ENCODE measurements at places on chromosomes 5 and 9.

- DNase-seq = no peak
These were observed 30.1 kb downstream of the CHD1 start for GRCh38 chr5:98898743-98899142.

DNA sequence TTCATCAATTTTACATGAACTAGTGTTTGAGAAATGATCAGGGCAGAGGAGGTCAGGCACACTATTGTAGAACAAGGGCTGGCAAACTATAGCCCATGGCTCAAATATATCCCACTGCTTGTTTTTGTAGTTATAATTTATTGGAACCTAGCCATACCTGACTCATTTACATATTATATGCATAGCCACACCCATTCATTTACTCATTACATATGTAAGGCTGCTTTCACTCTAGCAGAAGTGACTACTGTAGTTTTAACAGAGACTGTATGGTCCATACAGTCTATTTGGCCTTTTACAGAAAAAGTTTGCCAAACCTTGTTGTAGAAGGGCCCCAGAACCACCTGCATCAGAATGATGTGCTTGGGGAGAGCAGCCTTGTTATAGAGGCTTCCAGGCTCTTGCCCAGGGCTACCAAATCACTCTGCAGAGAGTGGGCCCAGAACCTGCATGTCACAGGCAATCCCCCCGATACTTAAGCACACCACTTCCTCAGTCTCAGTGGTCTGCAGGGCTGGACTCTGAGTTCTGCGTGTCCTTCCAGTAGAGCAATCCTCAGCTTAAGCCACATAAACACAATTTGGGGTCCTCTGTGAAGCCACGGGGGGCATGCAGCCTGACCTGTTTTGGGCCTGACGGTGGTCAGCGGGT is 6.7 kb downstream of the ANKS6 start:
- no peak for DNase-seq

DNA sequence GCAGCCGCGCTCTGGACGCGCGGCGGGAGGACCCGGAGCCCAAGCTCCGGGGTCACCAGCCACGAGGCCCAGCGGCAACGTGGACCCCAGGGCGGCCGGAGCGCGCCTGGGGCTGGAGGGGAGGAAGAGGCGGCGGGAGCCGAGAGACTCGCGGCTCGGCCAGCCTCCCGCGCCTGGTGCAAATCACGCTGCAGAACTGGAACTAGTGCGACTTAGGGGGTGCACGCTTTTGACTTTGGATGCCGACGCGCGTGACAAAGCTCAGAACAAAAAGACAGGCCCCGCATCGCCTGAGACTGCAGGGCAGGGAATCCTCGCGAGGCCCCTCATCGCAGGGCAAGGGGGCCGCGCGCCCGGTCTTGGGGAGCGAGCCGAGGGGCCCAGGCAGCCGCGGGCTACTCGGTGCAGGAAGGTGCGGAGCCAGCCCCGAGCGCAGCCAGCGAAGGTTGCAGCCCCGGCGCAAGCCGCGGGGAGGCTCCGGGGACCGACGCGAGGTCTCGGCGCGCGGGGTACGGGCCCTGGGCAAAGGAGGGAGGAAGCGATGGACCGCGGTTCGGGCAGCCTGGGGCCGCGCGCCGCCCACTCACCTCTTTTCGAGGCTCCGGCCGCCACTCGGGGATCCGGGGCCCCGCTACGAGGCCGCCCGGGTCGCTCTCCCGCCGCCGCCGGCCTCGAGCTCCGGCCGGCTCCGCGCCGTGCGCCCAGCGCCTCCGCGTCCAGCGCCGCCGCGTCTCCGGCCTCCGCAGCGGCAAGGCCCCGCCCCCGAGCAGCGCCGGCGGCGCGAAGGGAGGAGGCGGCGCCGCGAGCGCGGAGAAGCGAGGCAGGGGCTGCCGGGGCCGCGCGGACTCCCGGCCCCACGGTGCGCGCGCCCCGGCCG is at the start of gene GOLM1:
GOLM1 (minus strand) TSS at position 735 of the 877 bp plus-strand sequence. CDS start 20,238 bp downstream, outside the sequence.
- DNase-seq = peak; percentile 95

DNA sequence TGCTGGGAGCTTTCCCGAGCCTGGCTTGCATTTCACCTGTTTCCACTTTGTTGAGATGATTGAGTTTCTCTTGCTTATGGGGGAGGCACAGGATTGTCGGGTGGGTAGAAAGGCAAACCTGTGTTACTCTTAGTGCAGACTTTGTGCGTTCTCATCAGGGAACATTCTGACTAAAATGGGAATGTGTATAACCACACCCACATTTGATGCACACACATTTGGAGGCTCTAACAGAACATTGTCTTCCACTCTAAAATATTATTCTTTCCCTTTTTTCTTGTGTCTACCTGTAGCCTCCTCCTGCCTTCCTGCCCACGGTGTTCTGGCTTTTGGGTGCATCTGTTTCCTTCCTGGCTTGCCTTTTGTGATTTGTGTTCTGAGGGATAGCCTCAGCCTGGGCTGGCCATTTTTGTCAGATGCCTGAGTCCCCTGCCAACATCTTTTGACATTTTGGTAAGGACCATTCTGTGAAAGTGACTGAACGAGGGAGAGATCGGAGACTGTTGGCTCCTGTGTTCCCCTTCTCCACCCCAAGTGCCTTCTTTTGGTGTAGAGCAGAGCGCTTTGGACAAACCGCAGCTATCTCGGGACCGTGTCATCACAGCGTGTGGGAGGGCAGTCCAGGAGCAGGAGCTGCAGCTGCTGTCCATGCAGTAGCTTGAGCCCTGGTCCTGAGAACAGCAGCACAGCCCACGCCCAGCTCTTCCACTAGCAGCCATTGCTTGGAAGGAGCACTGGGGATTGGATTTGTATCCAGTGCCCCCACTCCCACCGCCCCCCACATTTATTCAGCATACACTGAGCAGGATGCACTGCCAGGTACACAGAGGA is 101.4 kb downstream of the ARHGAP26 start:
- DNase-seq = peak; percentile 52

- no peak for DNase-seq
These were observed 38.9 kb downstream of the PTCH1 start for GRCh38 chr9:95477885-95478284.

DNA sequence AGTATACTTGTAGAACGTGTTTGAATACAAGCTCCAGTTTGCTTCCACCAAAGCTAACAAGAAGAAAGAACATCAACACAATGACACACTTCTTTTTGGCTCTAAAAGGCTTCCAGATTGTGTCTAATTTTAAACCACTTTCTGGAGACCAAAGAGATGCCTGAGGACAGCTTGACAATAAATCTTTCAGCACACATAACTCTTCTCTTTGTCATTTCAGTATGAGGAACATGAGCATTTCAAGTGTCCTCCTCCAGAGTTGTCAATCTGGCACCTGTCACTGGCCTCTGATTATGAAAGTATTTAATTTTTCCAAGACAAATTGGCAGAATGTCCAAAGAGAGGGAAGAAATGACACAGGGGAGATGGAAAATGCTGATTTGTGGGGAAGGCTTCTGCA is 79.0 kb upstream of the TLR4 start:
- no peak for DNase-seq

DNA sequence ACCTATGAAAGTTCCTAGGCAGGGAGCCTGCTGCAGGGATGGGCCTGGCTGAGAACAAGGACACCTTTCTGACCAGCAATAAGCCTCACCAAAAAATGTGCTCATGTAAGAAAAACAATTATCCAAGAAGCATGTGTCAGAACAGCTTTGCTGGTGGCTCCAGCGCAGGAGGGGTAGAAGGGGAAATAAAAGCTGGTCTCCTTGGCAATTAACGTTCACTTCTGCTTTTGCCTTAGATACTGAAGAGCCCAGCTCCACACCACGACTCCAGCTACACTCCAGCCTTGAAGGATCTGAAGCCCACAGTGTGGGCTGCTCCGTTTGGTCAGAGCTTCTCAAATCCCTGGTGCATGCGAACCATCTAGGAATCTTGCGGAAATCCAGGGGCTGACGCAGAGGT is 107.6 kb upstream of the PHYKPL start:
- DNase-seq = no peak

GRCh38 chr5:27598576-27598975 is 560.2 kb upstream of the CDH9 start:
- DNase-seq = no peak

DNA sequence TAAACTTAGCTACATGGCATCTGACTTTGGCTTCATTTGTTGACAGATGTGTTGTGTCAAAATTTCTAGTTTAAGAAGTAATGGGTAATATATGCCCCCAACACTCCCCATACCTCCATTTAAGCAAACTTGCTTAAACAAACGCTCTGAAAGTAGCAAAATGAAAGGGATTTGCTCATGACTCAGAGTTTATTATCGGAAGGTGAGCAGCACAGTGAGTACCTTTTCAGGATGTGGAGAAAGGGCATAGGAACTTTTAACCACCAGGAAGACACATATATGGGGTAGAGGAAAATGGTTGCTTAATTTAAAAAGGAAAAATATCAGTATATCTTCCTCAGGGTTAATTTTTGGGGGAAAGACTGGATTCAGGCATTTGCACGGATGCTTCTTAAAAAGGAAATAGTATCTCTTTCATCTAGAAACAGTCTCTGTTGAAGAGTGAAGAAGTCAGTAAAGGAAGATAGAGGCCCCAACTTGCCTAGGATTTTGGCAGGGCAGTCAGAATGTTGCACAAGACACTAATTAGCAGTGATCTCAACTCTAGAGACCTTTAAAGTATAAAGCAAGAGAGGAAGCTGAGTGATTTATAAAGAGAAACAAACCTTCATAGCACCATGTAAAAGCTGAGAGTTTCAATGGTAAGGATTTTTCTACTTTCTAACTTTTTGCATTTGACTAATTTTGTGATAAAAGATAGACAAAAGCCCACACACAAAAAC is 155.1 kb downstream of the TRIO start:
- peak; percentile 44 for DNase-seq

GRCh38 chr5:107805166-107805565 is 134.4 kb upstream of the EFNA5 start:
- no peak for DNase-seq

- DNase-seq = no peak
These were observed 10.0 kb downstream of the ALG2 start for GRCh38 chr9:99211746-99212145.

GRCh38 chr9:86020731-86021130 is 78.6 kb downstream of the GOLM1 start:
- DNase-seq = no peak

DNA sequence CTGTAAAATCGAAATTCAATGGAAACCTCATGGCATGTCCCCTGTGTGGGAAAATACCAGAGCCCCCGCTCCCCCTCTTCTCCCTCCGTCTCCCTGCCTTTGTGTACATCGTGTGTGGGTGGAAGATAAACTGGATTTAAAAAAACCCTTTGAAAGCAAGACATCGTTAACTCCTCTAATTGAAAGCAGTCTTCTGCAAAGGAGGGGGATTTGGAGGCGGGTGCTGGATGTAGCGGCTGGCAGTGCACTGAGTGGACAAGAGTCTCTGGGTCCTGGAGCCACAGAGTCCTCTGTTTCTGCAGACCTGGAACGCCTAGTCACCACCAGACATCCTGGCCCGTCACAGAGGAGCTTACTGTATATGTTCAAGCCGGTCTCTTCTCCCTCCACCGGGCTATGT is 169.4 kb downstream of the PAPPA start:
- peak; percentile 16 for DNase-seq

GRCh38 chr9:123362856-123363255 is 6.9 kb downstream of the CRB2 start:
- no peak for DNase-seq

- DNase-seq = peak; percentile 37
These were observed 81.5 kb downstream of the VCAN start for GRCh38 chr5:83553000-83553486.

DNA sequence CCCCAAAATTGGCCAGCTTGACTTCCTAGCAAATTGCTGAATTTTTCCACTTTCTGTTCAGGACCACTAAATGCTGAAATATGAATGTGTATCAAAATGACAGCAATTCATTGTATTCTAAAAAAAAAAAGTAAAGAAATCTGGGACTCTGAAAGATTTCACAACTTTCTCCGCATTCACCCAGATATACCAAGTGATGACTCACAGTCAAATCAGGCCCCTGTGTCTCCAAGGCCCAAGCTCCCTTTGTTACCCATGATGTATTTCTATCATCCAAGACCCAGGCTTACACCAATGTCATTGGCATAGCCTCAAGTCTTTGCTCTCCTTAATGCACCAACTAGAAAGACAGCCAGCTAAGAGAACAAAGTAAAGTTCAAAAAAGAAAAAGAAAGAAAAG is 493.9 kb downstream of the NTRK2 start:
- no peak for DNase-seq

DNA sequence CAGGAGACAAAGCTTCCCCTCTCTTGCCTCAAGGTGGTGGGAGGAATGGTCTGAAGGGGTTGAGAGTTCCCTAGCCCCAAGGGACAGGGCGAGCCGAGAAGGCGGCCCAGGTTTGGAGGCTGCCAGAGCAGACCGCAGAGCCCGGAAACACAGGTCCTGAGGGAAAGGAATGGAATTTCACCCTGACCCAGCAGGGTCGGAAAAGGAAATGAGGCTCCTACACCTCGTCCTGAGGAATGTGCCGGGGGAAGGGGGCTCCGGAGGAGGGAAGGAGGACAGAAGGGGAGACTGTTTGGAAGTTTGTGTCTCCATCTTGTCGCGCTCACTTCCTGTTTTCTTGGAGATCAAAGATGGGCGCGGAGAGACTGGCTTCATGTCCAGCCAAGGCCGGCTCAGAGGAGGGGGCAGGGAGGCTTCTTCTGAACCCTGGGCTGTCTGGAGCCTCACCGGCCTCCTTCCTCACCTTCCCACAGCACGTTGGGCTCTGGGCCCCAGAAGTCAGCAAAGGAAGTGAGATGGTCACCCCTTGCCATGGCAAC is 9.6 kb downstream of the ENG start:
- DNase-seq = no peak

GRCh38 chr5:126849101-126849678 is 72.3 kb downstream of the LMNB1 start:
- no peak for DNase-seq

GRCh38 chr5:78182838-78183237 is 111.7 kb downstream of the AP3B1 start:
- no peak for DNase-seq

DNA sequence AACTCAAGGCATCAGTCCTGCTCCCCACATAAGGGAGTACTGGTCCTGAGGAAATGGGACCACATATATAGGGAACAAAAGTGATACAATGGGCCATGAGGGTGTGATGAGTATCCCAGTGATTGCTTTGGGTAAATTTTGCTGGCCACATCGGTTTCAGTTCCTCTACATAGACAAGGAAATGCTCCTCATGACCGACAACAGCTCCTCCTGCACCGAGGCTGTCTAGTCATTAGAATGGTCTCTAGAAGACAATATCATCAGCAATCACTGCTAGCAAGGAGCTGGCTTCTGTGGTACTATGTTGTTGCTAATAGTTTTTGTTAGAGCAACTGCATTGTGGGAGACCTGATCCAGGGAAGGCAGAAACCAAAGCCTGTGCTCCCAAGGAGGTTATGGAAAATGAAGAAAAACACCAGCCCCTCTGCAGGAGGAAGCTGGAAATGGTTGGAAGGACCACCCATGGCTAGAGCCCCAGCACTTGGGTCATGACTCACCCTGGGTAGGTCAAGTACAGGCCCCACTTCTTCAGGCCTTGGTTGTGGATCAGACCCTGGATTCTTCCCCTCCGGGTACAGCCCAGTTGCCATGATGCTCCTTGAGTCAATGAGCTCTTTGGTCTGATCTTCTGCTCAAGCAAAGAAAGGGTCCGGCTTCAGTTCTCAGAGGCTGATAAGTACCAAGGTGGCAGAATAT is 3.4 kb upstream of the CTSL start:
- DNase-seq = no peak

All from GM03348 (cell line).